ENCODE measurements at places on chromosomes 5 and 9.

DNA sequence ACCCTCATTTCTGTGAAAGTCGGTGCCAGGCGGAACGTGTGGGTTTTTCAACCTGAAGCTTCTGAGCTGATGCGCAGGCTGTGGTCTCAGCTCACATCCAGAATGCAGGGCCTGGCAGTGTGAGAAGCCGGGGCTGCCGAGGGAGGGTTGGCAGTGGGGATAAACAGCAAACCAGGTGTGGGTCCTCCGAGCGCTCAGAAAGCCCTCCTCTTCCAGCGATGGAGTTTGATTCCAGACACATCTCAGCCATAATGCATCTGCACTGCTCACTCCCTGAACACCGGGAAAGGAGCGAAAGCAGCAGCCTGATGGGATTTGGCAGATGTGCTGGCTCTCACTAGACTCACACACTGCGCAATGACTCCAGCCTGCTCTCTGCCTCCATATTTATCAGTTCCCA is 280.1 kb downstream of the HSPA4 start:
- no peaks in the 10 kb centered on the region for H3K36me3 ChIP-seq
- H3K27ac ChIP-seq = peak overlapping the region; percentile 74
- no peak overlapping the region for H3K4me3 ChIP-seq
- no peak for DNase-seq
- no peaks in the 10 kb centered on the region for H3K27me3 ChIP-seq
- peaks cover 38% of the 10 kb centered on the region for H3K4me1 ChIP-seq

DNA sequence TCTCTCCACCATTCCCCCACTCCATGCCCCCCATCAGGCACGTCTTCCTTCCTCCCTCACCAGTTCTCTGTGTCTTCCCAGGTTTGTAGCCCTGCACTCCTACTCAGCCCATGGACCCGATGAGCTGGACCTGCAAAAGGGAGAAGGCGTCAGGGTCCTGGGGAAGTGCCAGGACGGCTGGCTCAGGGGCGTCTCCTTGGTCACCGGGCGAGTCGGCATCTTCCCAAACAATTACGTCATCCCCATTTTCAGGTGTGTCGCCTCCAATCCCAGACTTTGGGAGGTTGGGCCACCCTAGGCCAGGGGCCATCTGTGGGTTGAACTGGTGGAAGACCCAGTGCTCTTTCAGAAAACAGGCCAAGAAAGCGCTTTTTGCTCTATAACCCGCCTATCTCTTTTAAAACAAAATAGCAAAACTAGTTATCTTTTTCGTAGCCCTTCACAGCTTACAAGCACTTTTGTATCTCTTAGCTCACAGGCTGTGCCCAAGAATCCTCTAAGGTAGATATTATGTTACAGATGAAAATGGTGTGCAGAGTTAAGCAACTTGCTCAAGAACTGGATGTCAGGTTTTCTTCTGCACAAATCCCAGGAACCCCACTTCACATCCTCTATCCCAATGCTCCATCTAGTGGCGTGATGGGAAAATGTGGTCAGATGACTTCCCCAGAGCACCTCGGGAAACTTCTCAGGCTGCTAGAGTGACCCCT is 56.2 kb downstream of the PLAC8L1 start:
- H3K27ac ChIP-seq = no peak overlapping the region
- no peak for DNase-seq
- H3K36me3 ChIP-seq = no peaks in the 10 kb centered on the region
- H3K27me3 ChIP-seq = peaks cover 18% of the 10 kb centered on the region
- no peak overlapping the region for H3K4me3 ChIP-seq

GRCh38 chr5:60811105-60811504 is 33.0 kb downstream of the ELOVL7 start:
- no peaks in the 10 kb centered on the region for H3K36me3 ChIP-seq
- no peak for DNase-seq
- H3K27me3 ChIP-seq = peaks cover 12% of the 10 kb centered on the region
- H3K27ac ChIP-seq = no peak overlapping the region
- H3K4me3 ChIP-seq = no peak overlapping the region
- H3K4me1 ChIP-seq = no peaks in the 10 kb centered on the region

GRCh38 chr9:35559792-35560530 is 45.1 kb upstream of the TESK1 start:
- peaks cover 7% of the 10 kb centered on the region for H3K4me1 ChIP-seq
- H3K27ac ChIP-seq = no peak overlapping the region
- no peaks in the 10 kb centered on the region for H3K27me3 ChIP-seq
- no peaks in the 10 kb centered on the region for H3K36me3 ChIP-seq
- no peak overlapping the region for H3K4me3 ChIP-seq
